NCI-H1092 treated with DMSO at 0.1 percent for 48 hours (cell line): ENCODE measurements at places on chromosomes 16 and 17.

DNA sequence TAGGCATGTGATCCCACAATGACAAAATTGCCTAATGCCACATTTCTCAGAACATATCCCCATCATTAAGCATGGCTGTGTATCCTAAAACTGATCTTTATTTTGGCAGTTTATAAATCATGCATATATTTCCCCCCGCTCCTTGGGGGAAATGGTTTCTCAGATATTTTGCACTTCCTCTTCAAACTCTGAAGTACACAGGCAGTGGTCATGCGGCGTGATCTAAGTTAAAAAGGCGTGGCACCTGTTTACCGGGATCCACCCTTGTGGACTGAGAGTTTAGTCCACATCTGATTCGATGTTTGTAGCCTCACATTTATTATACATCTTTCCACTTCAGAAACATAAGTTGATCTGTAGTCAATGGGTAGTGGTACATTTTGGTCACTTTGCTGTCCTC, 51.4 kb downstream of the USP10 start:
- no peak for DNase-seq

DNA sequence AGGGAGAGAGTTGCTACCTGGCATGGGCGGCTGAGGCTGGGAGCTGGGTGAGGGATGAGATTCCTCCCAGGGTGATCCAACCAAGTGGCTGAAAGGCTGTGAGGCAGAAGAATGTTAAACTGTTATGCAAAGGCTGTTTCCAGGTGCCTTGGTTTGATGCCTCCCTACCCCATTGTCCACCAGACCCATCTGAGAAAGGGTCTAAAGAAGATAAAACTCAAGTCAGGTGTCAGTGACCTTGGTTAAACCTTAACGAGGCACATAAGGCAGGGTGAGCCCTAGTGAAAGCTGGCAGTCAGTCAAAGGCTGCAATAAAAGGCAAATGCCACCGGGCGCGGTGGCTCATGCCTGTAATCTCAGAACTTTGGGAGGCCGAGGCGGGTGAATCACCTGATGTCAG, 23.8 kb downstream of the LDHD start:
- DNase-seq: no peak

DNA sequence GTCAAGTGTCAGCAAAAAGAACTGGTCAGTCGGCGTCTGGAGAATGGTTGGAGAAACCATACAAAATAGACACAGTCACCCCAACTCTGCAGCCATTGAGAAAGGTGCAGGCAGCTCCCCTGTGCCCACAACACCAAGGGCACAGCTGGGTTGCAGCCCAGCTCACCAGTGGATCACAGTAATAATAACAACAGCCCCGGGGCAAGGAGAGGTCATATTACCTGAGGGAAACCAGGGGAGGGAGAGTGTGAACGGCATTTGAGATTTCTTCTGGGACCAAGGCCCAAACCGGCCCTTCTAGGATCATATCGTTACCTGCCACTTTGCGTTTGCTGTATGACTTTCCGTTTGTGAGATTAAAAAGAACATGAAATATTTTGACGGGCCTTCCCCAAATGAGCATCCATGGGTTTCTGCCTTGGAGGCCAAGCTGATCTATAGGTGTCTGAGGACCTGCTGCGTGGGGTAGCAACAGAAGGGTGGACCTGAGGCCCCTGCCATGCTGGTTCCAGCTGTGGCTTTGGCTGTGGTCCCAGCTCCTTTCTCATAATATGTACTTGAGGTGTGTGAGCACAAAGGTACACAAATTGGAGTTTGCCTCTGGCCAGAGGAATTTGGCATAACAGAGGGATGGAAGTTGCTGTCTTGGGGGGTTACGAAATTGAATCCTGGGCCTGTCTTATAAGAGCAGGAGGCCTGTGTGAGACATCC, 154.6 kb downstream of the CMIP start:
- peak; percentile 75 for DNase-seq

DNA sequence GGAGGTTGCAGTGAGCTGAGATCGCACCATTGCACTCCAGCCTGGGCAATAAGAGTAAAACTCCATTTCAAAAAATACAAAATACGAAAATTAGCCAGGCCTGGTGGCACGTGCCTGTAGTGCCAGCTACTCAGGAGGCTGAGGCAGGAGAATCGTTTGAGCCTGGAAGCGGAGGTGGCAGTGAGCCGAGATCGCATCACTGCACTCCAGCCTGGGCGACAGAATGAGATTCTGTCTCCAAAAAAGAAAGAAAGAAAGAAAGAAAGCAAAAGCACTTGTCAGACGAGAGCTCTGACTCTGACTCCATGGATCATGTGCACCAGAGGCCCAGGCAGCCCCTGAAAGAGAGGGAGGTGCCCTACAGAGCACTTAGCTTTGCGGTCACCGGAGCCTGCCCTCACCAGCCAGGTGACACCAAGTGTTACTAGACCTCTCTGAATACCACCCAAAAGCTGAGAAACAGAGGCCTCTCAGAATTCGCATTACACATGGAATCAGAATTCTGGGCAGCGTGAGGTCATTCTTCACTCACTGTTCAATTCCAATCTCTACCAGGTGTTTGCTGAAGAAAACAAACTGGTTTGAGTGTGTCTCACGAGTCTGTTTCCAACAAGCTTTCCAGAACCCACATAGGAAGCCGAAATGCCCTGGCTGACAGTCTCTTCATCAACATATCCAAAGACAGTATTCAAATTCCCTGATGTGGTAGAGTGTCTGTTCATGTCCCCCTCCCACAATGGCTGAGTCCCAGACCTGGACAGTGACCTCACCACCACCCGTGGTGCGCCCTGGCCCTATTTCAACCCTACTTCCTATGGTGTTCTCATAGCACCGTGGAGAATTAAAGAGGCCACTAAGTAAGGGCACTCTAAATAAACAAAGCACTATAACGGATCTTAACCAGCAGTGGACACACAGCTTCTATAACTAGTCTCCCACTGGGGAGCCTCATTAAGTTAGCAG, 1.5 kb downstream of the FLCN start:
- DNase-seq: no peak

GRCh38 chr16:4321286-4322120, 5.6 kb downstream of the GLIS2 start:
- DNase-seq: no peak

DNA sequence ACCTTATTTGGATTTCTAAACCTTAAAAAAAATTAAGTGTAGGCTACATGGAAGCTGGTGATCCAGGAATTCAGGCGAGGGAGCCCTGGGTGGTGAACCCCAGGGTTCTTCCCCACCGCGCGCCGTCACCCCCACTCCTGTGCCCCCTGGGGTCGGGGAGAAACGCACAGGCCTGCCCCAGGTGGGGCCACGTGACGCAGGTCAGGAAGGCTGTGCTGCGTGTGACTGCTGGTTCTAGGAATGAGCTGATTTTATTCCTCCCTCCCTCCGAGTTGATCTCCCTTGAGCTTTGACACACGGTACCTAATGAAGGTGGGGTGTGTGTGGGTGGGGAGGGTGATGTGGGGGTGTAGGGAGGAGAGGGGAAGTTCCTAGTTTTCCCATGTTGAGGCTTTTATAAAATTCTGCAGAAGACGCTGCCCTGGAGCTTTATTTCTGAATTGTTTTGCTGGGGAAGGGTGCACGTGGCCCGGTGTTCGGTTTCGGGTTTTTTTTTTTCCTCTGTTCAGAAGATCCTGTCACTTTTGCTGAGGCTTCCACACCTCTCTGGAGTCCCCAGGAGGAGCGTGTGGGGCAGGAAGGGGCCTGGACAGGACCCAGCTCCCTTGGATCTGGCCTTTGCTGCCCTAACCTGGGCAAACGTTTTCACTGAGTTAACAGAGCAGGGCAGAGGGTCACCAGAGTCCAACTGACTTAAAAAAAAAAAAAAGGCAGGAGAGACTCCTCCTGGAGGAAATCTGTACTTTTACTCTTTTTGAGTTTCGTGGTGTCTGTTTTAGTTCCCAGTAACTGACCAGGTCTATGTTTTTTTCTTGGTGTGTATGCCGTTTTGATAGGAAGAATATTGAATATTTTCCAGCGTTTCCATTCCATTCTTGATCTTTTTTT, 55.8 kb upstream of the GSE1 start:
- DNase-seq: no peak

GRCh38 chr16:79528338-79528737, 72.2 kb downstream of the MAF start:
- no peak for DNase-seq

GRCh38 chr16:11088074-11088730, 143.8 kb downstream of the CLEC16A start:
- no peak for DNase-seq

DNA sequence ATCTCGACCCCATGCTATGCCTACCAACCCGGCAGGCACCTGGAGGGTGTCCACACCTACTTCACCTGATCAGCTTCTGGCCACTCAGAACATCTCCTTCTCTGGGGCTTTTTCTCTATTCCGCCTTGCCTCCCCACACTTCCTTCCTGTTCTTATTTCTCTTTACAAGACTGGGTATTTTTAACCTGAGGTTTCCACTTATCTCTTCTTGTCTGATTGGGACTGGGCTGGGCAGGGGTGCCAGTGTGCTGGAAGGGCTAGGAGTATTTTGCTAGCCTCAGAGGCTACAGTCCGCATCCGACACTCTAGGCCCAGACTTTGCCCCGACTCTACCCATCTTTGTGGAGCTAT, 26.2 kb upstream of the ZNF652 start:
- DNase-seq: no peak
